T-helper 9 cell (primary cell): ENCODE measurements at places on chromosomes 7 and 10.
A peak's percentile ranks its signal among the peaks of the same experiment; 100 is the strongest.

DNA sequence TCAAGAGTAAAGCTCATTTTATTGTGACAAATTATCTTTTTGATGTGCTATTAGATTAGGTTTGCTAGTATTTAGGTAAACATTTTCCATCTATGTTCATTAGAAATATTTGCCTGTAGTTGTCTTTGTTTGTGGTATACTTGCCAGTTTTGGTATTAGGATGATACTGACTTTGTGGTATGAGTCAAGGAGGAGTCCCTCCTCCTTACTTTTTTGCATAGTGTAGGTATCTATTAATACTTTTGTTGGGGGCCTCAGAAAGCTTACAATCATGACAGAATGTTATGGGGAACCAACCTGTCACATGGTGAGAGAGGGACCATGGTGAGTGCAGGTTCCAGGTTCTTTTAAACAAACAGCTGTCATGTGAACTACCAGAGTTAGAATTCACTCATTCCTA is 102.1 kb downstream of the ZWINT start:
- DNase-seq: no peak

DNA sequence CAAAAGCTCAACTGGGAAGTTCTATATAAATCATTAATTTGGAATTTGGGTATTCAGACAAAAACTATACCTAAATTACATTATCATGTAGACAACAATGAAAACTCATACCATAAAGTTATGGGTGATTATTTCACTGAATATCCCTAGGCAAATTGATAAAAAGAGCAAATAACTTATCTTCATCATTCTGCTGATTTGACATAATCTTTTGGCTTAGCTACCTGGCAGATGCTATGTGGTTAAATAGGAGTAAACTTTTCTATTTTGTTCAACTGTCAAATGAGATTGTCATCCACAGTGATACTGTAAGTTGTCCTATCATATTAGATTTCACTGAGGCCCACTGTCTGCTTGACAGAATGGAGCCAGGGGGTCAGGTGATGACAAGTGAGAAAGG is 148.9 kb upstream of the FEZF1 start:
- no peak for DNase-seq

GRCh38 chr7:5750031-5750653 is 31.3 kb downstream of the RNF216 start:
- DNase-seq: no peak

DNA sequence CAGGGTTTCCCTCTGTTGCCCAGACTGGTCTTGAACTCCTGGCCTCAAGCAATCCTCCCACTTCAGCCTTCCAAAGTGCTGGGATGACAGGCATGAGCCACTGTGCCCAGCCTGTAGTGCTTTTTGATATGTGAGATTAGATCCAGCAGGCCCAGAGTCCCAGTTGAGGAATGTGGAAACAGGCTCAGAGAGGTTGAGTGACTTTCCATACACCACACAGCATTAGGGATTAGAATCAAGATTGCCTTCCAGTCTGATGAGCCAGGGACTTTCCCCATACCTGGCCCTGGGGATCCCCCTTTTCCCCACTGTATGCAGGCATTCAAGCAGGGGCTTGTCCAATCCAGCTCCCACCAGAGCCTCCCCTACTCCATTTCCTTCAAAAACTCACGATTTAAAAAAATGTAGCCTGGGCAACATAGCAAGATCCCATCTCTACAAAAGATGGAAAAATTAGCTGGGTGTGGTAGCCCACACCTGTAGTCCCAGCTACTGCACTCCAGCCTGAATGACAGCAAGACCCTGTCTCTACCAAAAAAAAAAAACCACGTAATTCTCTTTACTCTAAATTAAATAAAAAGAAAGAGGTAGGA is 75.0 kb upstream of the GTF2I start:
- no peak for DNase-seq

DNA sequence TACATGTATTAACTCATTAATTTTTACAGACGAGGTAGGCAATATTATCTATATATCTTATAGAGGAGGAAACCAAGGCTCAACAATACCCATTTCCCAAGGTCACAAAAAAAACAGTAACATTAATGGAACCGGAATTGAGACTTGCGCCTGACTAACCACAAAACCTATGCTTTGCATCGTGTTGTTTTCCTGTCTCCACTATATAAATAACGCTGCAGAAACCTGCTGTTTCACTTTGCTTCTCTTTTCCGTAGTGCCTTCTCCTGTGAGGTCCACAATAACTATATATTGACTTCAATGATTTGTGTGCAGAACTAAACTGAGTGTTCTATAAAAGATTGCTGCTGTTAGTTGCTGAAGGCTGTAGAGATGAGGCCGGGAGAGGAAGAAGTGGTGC is 97.7 kb upstream of the RPA3 start:
- DNase-seq: no peak

DNA sequence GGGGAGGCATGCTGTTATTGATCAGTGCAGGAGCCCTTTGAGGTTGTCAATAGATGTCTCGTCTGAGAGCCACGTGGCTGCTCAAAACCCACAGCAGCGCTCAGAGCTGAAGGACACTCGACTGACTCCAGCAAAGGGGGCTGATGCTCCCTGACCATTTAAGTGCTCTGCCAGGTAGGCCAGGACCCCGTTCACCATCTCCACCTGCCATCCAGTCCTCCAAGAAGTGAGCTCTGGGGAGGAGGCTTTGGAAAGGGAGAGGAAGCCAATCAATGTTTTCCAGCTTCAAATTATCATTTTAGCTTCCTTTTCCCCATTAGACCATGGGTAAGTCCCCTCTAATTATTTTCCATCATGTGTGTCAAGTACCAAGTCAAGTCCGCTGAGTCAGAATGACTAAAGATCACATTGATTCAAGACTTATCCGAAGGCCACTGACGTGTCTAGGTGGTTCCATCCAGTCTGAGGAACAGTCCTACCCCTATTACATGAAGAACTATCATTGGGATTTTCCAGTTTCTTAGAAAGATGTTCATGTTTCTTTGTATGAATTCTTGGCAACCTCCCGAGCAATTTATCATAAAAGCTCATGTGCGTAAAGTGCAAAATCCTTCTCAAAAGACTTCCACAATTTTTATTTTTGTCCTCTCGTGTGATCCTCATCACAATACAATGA is 302.6 kb upstream of the LYZL1 start:
- DNase-seq: no peak

- no peak for DNase-seq
Observed at GRCh38 chr7:135681762-135682161, 19.4 kb downstream of the STMP1 start.

DNA sequence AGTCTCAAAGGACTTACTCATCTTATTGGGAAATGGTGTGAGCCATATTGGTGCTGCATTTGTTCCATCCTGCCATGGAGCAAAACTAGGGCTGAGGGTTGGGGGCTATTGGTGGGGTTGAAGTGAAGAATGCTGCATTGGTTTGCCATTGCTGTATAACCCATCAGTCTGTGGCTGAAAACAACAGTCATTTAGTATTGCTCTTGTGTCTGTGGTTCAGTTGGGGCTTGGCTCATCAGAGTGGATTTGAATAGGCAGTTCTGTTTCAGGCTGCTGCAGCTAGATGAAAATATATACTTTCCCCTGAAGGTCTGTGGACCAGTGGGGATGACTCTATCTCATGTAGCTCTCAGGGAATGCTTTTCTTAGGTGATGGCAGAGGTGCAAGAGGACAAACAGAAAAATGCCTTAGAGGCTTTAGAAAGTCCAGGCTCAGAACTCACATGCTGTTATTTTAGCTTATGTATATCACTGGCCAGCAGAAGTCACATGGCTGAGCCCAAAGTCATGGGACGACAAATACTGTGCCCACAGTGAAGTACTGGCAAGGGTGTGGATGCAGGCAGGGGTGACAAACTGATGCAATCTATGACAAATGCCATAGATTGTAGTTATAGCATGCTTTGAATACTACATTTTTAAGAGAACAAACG is 15.2 kb upstream of the EXOC6 start:
- no peak for DNase-seq

GRCh38 chr7:111364413-111364812 is 197.9 kb downstream of the IMMP2L start:
- no peak for DNase-seq

DNA sequence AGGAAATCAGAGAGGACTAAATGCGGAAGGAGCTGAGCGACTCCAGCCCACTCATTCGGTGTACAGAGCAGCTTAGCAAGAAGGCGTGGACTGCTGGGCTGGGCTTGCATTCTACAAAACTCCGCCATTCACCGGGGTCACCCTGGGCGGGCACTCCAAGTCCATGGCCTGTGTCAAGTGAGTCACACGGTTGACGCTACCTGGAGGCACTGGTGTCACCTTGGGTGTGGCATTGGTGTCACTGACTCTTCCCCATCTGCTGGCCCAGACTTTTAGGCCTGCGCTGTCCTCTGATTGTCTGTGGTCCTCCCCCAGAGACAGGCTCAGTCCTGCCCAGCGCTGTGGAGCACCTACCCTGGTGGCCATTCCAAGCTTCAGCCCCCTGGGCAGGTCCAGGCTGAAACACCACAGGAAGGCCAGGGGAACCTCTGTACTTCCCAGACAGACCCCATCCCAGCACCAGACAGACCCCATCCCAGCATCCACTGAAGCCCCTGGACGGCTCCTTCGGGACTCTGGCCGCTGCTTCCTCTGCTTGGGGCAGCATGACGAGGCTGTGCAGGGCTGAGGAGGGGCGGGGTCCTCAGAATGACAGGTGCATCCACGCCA is 30.6 kb upstream of the CNPY1 start:
- DNase-seq: no peak

DNA sequence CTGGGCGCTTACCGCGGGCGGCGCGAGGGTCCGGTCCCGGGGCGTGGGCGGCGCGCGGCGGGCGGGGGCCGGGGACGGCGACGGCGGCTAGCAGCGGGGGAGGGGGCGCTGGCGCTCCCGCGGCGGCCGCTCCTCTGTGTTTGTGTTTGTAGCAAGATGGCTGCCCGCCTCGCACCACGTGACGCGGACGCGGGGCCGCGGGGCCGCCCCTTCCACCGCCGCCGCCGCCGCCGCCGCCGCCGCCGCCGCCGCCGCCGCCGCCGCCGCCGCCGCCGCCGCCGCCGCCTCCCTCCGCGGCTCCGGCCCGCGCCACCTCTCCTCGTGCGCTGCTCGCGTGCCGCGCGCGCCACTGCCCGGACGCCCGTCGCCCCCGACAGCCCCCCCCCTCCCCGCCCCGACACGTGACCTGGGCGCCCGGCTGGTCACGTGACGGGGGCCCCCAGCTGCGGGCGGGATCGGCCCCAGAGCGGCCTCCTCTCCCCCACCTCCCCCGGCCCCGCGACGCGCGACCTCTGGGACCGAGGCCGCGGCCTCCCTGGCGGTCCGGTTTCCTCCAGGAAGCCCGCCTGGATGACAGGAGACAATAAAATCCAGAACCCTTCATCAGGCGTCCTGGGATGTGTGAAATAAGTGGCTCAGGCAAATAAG is at the start of gene GIGYF1:
Gene GIGYF1 (minus strand): TSS at position 153 of the 648 bp plus-strand sequence. CDS start 6,012 bp downstream, outside the sequence.
- DNase-seq: peak; percentile 68

DNA sequence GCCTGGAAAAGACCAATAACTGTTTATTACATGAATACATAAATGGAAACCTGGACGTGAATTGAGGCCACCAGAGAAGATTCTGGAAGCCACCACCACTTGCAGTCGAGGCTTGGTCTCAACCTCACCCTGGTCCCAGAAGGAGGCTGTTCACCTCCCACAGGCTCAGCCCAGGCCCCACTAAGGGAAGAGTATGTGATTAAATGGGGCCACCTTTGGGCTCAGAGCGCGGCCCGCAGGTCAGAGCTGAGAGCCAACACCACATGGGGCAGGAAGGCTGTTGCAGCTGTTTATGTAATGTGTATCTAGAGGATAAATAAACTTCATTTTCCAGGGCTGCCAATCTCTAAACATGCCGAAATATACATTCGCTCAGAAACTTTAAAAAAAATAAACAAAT is 17.6 kb upstream of the FGFR2 start:
- DNase-seq: no peak

- DNase-seq: no peak
Observed at GRCh38 chr7:150855476-150856302, 3.4 kb downstream of the AOC1 start.

DNA sequence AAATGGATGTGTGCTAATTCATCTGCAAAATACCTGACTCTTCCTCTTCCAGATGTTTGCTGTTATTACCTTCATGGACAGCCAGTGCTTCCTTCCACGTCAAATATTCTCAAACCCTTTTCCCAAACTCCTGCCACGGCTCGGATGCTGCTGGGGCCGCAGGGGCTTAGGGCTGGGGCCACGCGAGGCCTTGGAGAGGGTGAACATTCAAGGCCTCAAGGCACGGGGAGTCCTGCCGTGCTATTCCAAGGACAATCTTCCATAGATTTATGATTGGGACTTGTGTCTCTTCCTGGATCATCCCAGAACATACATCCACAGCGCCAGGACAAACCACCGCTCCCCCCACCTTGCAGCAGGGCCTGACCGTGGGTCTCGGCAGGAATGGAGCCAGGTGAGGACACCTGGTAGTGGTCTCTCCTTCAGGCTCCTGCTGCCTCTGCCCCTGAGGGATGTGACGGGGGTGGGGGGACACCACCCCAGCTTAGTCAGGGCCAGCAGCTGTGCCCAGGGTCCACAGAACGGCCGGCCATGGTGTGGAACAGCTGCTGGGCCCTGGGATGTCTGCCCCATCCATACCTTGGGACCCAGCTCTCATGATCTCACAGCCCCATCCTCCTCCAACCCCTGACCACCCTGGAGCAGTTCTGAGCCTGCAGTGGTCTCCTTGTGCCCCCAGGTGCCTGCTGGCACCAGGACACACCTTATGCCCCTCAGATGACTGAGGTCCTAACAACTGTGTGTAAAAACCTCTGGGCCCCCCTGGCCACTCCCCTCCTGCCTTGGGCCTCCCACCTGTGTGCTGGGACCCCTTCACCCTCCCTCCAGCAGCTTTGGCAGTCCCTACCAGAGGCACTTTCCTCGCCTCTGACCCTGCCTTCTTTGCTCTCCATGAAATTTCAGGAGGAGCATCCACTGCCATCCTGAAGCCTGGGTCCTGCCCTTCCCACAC is 16.7 kb downstream of the VIPR2 start:
- DNase-seq: no peak

DNA sequence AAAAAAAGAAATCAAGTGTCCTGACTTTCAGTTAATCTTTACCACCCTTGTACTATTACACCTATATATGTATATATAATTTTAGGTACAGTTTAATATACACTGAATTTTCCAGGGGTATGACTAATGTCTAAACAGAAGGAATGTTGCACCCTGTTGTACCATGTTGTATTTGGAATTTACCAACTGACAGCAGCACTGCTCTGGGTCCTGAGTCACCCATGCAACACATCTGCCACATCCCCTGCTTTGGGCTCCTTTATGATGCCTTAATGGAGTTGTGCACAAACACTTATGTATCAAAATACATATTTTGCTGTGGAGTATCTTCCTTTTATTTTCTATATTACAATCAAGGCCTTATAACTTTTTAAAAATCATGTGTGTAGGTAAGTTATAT is 21.2 kb downstream of the YAE1 start:
- DNase-seq: no peak

DNA sequence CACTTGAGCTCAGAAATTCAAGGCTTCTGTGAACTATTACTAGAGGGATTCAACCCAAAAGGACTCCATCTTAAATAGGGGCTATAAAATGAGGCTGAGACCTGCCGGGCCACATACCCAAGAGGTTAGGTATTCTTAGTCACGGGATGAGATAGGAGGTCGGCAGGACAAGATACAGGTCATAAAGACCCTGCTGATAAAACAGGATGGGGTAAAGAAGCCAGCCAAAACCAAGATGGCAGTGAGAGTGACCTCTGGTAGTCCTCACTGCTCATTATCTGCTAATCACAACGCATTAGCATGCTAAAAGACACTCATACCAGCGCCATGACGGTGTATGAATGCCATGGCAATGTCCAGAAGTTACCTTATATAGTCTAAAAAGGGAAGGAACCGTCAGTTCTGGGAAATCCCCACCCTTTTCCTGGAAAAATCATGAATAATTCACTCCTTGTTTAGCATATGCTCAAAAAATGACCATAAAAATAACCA is 101.2 kb upstream of the TRIM24 start:
- DNase-seq: no peak
